Stimulated activated CD8-positive, alpha-beta memory T cell treated with anti-CD3 and anti-CD28 coated beads, Interleukin-15, amount 100 ng/mL, for 48 hours (primary cell): ENCODE measurements at places on chromosomes 1 and 21.

- no peak for DNase-seq
These were observed 338.1 kb upstream of the SNX7 start for GRCh38 chr1:98323388-98323787.

GRCh38 chr21:39885119-39885848 lies 18.0 kb downstream of the PCP4 start:
- no peak for DNase-seq

DNA sequence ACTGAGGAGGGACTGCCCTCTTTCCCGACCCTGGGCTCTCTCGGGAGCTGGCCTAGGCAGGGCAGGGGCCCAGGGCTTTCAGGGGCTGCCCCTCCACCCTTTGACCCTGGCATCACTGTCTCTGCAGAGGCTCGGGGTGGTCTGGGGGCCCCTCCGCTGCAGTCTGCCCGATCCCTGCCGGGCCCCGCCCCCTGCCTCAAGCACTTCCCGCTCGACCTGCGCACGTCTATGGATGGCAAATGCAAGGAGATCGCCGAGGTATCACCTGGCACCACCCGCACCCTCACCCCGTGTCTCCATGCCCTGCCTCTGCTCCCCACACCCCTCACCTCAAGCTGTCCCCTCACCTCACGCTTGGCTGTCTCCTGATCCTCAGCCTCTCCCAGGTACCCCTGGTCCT lies 5.5 kb downstream of the AMPD2 start:
- no peak for DNase-seq

DNA sequence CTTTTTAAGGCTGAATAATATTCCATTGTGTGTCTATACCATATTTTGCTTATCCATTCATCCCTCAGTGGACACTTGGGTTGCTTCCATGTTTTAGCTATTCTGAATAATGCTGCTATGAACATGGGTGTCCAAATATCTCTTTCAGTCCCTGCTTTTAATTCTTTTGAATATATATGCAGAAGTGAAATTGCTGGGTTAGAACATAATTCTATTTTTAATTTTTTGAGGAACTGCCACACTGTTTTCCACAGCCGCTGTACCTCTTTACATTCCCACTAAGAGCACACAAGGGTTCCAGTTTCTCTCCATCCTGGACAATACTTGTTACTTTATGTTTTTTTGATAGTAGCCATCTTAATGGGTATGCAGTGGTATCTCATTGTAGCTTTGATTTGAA lies 65.6 kb downstream of the RIMS3 start:
- no peak for DNase-seq

DNA sequence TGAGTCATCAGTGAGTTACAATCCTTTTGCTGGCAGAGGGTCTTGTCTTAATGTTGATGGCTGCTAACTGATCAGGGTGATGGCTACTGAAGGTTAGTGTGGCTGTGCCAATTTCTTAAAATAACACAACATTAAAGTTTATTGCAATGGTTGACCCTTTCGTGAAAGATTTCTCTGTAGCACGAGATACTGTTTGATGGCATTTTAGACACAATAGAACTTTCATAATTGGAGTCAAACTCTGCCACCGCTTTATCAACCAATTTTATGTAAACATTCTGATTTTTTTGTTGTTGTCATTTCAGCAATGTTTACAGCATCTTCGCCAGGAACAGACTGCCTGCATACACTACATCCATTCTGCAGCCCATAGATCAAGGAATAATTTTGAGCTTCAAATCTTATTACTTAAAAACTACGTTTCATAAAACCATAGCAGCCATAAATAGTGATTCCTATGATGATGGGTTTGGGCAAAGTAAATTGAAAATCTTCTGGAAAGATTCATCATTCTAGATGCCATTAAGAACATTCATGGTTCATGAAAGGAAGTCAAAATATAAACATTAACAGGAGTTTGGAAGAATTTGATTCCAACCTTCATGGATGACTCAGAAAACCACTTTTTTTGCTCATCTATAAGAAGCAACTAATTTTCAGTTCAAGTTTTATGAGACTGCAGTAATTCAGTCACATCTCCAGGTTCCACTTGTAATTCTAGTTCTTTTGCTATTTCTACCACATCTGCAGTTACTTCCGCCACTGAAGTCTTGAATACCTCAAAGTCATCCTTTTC lies 85.9 kb downstream of the TYW3 start:
- DNase-seq: no peak

DNA sequence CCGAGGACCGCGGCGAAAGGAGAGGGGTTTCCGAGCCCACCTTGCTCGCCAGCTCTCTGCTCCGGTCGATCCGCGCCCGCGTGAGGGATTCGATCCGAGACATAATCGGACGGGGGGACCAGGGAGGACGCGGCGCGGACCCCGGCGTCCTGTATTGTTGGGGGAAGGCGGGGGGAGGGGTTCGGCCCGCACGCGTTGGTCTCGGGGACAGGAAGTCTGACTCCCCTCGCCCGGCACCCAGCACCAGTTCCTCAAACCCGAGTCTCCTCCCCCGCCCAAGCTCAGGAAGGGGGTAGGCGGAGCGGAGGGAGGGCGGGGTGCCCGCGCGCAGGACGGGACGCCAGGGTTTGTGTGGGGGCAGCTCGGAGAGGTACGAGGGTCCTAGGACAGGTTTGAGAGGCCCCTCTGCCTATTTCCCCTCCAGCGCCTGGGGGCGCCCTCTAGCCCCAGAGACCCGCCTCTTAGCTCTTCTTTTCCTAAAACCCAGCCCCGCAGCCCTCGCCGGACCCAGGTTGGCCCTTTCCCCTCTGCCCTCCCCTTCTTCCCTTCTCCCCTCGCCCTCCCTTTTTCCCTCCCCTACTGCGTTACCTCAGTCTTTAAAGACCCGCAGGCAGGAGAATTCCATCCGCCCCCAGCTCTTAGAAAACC lies at the start of gene ARHGEF2:
Gene ARHGEF2, minus strand, starts transcription at position 223 of the 648 bp plus-strand sequence. Its CDS starts 120 bp downstream, at position 103.
- DNase-seq: peak; percentile 80

DNA sequence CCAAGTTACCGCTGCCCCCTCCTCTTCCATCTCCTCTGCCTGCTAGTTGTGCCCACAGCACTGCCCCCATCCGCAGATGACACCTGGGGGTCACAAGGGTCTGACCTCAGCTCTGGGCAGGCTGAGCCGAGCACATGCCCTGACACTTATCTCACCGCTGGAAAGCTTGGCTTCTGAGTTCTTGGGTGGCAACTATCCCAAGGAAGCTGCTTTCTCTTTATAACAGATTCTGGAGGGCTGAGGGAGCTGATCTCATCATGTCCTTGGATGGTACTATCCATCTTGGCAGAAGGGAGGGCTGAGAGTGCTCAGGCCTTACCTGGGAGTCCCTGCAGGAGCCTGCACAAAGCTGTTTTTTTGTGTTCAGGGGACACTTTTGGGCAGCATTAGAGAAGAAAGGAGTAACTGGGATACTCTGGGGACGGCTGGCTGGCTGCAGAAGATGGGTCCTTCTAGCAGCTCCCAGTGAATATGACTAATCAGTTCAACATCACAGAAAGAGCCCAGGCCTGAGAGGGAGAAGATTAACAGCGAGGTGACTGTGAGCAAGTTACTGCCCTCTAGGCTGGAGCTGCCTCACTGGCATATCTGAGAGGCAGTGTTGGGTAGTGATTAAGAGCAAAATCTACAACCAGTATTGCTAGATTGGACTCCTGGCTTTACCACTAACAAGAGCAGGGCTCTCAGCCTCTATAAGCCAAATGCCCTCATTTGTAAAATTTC lies 71.6 kb downstream of the PLXNA2 start:
- no peak for DNase-seq

- DNase-seq: no peak
These were observed 104.1 kb downstream of the LRRC40 start for GRCh38 chr1:70101231-70101630.

DNA sequence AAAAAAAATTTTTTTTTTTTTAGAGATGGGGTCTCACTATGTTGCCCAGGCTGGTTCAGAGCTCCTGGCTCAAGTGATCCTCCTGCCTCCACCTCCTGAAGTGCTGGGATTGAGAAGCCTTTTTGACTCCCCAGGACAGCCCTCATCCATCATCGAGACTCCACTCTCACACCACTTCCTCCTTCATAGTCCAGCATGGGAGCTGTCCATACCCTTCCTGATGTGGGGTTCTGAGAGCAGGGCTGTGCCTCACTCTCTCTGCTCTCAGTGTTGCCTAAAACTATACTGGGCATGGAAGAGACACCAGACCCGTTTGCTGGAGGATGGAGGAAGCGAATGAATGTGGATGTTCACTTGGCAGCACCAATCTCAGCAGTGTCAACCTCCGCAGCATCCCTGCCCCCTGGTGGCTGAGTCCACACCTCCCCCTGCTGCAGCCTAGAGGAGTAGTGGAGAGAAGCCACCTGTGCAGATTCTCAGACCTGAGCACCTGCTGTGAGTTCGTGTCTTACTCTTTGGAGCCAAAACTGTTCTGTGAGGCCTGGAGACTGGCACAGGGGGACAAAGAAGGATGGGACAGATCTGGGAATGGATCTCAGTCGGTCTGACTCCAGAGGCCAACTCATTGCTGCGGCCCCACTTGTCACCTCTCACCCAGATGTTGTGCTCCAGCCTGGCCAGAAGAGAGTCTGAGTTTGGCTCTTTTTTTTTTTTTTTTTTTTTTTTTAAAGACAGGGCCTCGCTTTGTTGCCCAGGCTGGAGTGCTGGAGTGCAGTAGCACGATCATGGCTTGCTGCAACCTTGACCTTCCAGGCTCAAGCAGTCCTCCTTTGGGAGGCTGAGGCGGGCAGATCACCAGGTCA lies 17.7 kb downstream of the TINAGL1 start:
- DNase-seq: peak; percentile 53
